Fibroblast of mammary gland (primary cell): ENCODE measurements at places on chromosomes 6 and 20.
A peak's percentile ranks its signal among the peaks of the same experiment; 100 is the strongest.

DNA sequence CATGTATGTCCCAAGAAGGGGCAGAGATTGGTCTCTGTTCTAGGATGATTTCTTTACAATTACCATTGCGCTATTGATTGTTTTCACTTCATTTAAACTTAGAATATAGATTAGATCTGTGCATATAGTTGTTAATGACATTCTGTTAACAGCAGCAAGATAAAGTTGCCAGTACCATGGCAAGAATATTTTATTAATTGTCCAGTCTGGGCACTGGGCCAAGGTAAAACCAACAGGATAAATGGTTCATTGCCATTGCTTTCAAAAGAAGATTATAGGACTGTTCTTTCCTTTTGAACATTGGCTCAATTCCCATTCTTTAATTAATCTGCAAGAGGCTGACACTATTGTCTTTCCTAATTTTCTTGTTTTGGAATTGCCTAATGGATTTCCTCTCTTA, 592.4 kb downstream of the RFPL4B start:
- no peak for DNase-seq

GRCh38 chr6:104788400-104788799, 71.3 kb downstream of the HACE1 start:
- DNase-seq, result no peak

- DNase-seq, result no peak
These were observed 158.3 kb downstream of the FRK start for GRCh38 chr6:115902436-115902835.

- peak; percentile 16 for DNase-seq
These were observed at the start of gene SCUBE3 for GRCh38 chr6:35213824-35214756. Gene SCUBE3, plus strand, starts transcription at chr6:35213956. Its CDS starts 463 bp downstream, at chr6:35214419.

DNA sequence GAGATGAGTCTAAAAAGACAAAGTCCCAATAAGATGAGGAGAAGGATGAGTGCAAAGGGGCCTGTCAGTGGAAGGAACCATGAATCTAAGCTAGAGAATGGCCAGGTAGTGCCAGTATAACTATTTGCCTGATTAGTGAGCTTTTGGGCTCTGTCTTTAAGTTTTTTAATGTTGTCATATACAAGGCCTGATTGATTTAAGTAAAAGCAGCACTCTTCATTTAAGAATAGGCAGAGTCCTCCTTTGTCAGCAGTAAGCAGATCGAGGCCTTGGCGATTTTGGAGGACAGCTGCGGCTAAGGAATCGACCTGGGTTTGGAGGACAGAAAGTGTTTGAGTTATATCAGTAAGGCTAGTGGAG, 753.4 kb upstream of the ADGRB3 start:
- no peak for DNase-seq

DNA sequence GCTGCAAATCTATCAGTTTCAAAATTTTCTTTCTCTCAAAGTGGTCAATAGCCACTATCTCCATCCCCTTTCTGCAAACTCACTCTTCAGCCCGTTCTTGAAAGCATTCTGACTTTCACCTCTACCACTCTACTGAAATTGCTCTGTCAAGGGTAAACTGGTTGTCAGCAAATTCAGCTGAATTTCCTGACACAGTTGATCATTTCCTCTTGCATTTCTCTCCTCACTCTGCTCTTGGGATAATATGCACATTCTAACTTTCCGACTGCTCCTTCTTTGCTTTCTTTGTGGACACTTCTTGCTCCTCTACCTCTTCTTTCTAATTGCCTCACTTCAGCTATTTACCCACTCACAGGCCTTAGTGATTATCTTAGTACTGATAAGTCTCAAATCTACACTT, 73.7 kb upstream of the TINAG start:
- DNase-seq, result no peak

DNA sequence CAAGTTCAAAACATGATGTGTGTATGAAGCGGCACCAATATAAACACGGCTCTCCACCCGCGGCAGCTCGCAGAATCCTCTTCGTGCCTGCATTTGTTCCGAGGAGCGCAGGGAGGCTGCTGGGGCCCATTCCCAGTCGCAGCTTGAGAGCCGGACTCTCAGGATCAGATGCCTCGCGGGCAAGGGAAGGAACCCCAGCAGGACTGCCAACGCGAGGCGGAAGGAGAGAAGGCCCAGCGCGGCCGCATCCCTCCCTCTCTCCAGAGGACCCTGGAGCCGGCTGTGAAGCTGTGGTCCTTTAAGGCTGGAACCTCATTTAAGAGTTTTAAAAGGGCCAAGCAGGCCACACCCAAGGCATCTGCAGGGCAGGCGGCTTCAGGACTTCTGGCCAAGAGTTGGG, 44.2 kb upstream of the ZBP1 start:
- no peak for DNase-seq

DNA sequence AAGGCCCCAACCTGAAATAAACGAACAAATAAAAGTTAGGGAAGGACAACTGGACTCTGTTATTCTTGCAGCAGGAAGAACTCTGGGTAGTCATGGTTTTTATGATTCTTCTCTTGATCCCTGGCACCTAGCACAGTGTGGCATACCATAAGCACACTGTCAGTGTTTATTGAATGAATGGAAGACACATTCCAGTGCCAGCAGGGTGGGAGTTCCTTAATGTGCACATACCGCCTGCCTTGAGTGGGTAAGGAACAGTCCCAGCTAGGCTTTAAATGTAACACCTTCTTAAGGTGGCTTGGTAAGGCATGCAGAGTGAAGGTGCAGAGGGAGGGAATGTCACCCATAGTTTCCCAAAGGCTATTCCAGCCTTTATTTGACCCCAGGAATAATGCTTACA, 162.9 kb upstream of the CEP162 start:
- no peak for DNase-seq

GRCh38 chr6:28277746-28278145, 3.6 kb upstream of the PGBD1 start:
- DNase-seq, result no peak

GRCh38 chr6:166525567-166525966, 60.9 kb downstream of the RAMACL start:
- no peak for DNase-seq

GRCh38 chr6:35065441-35065800, 75.7 kb downstream of the TCP11 start:
- no peak for DNase-seq

DNA sequence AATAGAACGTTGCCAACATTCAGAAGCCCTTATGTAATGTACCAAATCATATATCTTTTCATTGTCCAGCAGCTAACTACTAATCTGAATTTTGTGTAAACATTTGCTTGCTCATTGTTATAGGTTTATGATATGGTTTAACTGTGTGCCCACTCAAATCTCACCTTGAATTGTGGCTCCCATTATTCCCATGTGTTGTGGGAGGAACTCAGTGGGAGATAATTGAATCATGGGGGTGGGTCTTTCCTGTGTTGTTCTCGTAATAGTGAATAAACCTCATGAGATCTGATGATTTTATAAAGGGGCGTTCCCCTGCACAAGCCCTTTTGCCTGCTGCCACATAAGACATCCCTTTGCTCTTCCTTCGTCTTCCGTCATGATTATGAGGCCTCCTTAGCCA, 91.9 kb upstream of the CLVS2 start:
- no peak for DNase-seq

GRCh38 chr6:22526736-22527135, 42.6 kb upstream of the HDGFL1 start:
- no peak for DNase-seq
